A549 treated with dexamethasone at 1 μM for 4 hours (cell line): ENCODE measurements at places on chromosomes 6 and 20. TPM values are rescaled to one million over a fixed set of nuclear protein-coding genes. Genes with fewer than 3 reads are reported as not detected.

The MYH7B gene
- total RNA-seq, result 0.03 to 0.18 TPM (median 0.16 TPM) in 5 replicates

The MAPK13 gene
- 0.48 to 0.63 TPM (median 0.58 TPM) in 5 replicates for total RNA-seq

The FAM50B gene
- 4.6 to 6.2 TPM (median 5.8 TPM) in 5 replicates for total RNA-seq

The ADGRF1 gene
- total RNA-seq, result 0.04 to 0.09 TPM in 2 of 5 replicates, not detected in the others

The BNIP5 gene
- total RNA-seq, result 0.02 to 0.05 TPM (median 0.03 TPM) in 5 replicates

The CTAGE9 gene
- total RNA-seq, result not detected in 5 replicates

The NFATC2 gene
- 6.7 to 12.0 TPM (median 9.8 TPM) in 5 replicates for total RNA-seq

The PI3 gene
- 1.9 to 4.3 TPM (median 2.3 TPM) in 5 replicates for total RNA-seq

The AVP gene
- total RNA-seq, result not detected in 5 replicates

The CLPSL2 gene
- total RNA-seq, result 0.61 to 1.1 TPM (median 0.94 TPM) in 5 replicates

The RIPOR3 gene
- 0.06 to 0.11 TPM in 2 of 5 replicates, not detected in the others for total RNA-seq

The SLC22A23 gene
- total RNA-seq, result 7.5 to 12.0 TPM (median 10.7 TPM) in 5 replicates
